ENCODE measurements at places on chromosomes 4 and X.

DNA sequence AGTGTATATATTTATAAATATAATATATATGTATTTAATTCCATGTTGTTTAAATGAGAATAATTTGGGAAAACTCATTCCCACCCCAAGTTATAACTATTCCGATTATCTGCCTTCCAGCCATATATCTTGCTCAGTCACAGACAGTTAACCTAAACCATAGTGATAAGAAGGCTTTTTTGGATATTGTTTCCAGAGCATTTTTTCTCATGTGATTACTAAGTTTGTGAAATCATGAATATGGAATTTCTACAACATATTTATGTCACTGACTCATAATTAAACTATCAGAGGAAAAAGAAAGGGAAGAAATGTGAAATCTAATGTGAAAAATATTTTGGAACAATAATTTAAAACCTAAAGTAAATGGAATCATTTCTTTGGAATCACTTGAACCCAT, 1163.5 kb upstream of the PABPC4L start:
- no peak for DNase-seq

GRCh38 chrX:43974741-43975465, 1.7 kb upstream of the NDP start:
- no peak for DNase-seq

- no peak for DNase-seq
These were observed 1039.1 kb upstream of the TENM3 start for GRCh38 chr4:181204109-181204508.

DNA sequence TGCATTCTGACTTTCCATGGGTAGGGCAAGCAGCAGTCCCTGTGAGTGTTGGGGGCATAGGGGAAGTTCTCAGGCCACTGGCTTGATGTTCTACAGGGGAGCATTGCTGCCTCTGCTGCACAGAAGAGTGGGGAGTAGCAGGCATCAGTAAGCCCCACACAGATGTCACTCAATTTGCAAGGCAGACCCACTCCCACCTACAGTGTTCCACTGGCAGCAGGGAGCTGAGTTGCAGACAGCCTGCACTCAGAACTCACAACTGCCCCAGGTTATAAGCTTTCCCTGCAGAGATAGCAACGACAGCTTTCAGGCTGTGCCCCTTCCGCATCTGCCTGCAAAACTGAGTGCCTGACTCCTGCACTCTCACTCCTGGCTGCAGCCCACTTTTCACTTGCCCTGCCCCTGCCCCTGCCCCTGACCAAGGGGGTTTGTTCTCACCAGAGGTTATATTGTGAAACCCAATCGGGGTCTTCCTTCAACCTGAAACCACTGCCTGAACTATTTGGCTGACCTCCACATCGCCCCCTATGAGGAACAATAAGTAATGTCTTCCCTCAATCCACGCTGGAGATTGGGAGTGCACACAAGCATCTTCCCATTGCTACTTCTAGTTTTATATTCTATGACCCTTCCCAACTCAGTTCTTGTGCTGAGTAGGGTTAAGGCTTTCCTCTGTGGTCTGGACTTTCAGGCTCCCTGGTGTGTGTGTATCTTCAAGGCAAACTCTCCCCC, 227.4 kb upstream of the CXorf51B start:
- DNase-seq = no peak

DNA sequence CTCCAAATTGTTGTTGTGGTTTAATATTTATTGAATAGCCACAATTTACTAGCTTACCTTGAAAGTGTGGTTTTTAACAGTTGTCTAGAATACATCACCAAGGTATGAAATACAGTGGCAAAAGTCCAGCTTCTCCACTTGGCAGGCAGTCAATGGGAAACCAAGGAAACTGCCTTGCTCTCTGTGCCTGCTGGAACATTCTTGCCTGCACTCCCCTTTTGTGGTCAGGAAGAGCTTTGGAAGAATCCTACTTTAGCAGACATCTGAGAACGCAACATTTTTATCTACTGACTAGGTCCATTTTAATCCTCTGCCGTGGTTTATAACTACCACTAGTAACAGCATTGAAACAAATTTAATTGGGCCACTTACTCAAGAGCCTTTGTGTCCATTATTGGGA, 64.5 kb downstream of the TENM3 start:
- DNase-seq = no peak

- no peak for DNase-seq
These were observed 37.6 kb downstream of the PHKA1 start for GRCh38 chrX:72676465-72676864.

DNA sequence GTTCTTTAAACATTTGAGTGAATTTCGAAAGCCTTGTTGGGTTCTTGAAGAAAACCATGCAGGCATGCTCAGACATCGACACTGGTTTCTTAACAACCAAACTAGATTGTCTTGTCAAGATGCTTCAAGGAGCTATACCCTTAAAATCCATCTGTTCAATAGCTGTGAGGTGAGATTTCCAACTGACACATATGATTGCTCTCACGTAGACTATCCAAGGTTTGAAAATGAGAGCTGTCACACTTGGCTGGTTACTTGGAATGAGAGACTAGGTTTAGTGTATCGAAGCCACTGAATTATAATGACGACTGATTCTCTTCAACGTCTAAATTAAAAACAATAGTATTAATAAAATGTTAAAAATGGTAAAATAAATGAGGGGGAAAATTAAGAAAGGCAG, 2725.5 kb downstream of the ARAP2 start:
- no peak for DNase-seq

GRCh38 chr4:83617371-83618035, 81.6 kb downstream of the GPAT3 start:
- no peak for DNase-seq

- DNase-seq = peak; percentile 80
These were observed 15.6 kb upstream of the BBS12 start for GRCh38 chr4:122716825-122717448.

GRCh38 chr4:78542373-78542772, 9.2 kb upstream of the ANXA3 start:
- DNase-seq = no peak

GRCh38 chrX:78658845-78659744, at the start of gene RTL3:
Gene RTL3, minus strand, starts transcription at chrX:78659328. Its CDS starts 908 bp downstream, at chrX:78658420.
- no peak for DNase-seq

- DNase-seq = no peak
These were observed 273.9 kb downstream of the BCOR start for GRCh38 chrX:39823854-39824253.

GRCh38 chrX:23503835-23504539, 163.3 kb upstream of the PRDX4 start:
- no peak for DNase-seq

DNA sequence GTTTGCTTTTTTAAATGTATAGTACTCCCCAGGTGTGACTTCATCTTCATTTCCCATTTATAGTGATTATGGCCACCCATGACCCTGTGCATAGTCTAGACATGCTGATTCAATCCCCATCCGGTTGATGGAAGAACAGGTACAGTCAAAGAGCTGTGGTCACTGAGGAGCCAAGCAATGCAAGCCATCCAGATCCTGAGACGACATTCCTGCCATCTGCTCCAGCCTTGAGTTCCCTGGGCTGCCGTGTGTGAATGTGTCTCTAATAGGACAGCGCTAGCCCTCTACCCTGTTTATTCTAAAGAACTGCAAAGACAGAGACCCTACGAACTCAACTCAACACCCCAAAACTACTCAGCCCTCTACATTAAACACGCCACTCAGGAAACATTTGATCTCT, 1.7 kb downstream of the KCNIP4 start:
- DNase-seq = no peak

- DNase-seq = no peak
These were observed 33.1 kb downstream of the ENPEP start for GRCh38 chr4:110508827-110509710.

DNA sequence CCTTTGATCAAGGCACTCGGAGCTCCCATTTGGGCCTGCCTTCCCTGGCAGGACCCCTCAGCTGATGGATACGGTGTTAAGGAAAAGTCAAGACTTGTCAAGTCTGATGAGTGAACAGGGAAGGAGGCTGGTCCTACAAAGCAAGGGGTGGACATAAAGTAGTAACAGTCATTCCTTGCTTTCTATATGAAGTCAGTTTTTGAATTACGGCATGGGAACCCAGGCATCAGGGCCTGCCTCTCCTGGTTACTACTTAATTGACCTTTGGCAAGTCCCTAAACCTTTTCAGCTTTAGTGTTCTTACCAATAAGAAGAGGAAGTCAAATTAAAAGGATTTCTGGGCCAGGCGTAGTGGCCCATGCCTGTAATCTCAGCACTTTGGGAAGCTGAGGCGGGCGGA, 7.0 kb downstream of the CHST7 start:
- no peak for DNase-seq

DNA sequence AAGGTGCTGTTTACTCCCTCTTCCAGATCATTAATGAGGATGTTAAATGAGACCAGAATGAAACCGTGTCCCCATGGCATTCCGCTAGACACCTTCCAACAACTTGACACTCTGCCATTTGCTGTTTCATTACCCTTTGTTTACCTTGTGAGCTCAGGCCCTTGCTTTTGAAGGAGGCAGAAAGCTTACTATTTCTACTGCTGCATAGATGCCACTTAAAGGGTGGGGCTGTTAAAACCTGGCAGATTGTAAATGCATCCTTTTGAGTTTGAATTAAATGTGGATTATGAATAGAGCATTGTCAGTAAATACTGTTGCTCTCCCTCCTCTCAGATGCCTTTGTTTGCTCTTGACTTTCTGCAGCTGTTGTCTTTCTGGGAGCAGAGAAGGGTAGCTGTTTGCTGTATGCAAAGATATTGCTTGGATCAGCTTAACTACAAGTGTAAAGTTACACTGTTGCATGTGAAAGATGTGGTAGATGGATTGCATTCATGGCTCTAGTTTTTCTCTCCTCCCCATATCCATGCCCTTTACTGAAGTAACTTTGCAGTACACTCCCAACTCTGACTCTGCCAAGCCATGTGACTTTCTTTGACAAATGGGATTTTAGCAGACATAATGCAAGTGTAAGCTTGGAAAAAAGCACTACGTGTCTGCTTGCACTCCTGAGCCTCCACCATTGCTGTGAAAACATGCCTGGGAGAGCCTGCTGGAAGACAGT, 75.0 kb upstream of the DHX15 start:
- no peak for DNase-seq

DNA sequence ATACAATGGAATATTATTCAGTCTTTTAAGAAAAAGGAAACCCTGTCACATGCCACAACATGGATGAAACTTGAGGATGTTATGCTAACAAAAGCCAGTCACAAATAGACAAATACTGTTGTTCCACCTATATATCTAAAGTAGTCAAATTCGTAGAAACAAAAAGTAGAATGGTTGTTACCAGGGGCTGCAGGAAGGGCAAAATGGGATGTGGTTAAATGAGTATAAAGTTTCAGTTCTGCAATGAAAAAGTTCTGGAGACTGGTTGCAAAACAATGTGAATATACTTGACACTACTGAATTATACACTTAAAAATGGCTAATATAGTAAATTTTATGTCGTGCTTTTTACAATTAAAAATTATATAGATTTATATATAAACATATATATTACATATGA, 12.2 kb downstream of the SPOCK3 start:
- DNase-seq = no peak

GRCh38 chrX:125533352-125533751, 213.7 kb downstream of the TEX13C start:
- no peak for DNase-seq

DNA sequence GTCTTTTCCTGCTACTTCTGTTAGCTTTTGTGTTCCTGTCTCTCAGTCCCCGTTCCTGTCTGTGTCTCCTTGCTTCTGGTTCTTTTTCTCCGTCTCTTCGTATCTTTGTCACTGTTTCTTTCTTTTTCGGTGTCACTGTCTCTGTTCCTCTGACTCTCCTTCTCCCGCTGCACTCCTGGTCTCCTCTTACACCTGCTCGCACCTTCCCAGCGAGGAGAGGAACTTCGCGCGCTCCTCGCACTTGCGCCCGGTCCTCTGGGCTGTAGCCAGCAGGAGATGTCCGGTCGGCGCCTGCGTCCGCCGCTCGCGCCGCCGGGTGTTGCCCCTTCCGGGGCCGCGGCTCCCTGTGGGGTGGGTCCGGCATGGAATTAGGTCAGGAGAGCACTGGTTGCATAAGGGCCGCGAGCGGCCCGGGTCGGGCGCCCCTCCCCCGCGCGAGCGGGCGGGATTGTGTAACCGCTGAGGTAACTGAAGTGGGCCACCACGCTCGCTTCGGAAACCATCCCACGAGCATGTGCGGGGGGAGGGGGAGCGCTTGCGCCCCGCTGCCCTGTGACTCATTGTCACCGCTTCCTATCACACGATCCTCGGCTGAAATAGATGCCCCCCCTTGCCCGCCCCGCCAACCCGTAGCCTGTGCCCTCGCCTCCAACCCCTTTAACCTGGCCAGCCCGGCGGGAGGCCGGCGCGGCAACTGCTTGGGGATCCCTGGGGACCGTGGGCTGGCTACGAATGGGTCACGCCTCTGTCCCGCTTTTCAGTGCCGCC, 1.6 kb downstream of the LONRF3 start:
- DNase-seq = peak; percentile 73

GRCh38 chr4:52201715-52202114, 150.6 kb downstream of the SPATA18 start:
- no peak for DNase-seq

DNA sequence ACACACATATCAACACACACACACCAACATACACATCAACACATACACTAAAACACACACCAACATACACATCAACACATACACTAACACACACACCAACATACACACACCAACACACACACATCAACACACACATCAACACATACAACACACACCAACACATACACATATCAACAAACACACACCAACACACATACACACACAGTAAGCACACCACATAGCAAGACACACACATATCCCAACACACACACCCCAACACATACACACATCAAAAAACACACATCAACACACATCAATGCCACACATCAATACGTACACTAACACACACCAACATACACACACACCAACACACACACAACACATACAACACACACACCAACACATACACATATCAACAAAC, 40.9 kb upstream of the MAN2B2 start:
- DNase-seq = no peak

GRCh38 chr4:91116861-91117260, 989.7 kb downstream of the CCSER1 start:
- no peak for DNase-seq

- DNase-seq = no peak
These were observed 4.4 kb upstream of the FAT1 start for GRCh38 chr4:186727977-186728519.

DNA sequence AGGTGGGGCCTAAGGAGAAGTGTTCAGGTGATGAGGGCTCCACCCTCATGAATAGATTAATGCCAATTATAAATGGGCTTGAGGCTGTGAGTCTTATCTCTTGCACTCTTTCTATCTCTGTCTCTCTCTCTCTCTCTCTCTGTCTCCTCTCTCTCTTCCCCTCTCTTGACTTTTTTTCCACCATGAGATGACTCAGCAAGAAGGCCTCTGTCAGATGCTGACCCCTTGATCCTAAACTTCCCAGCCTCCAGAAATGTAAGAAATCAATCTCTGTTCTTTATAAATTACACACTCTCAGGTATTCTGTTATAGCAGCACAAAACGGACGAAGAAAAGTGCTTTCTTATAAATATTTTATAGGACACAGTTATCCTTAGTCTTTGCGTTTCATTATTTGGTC, 184.9 kb upstream of the PCDH7 start:
- no peak for DNase-seq

GRCh38 chrX:20056704-20057103, 60.0 kb downstream of the MAP7D2 start:
- DNase-seq = no peak

GRCh38 chrX:24799565-24799964, 105.8 kb downstream of the POLA1 start:
- no peak for DNase-seq

- no peak for DNase-seq
These were observed 45.7 kb downstream of the ACOX3 start for GRCh38 chr4:8394806-8395205.

- no peak for DNase-seq
These were observed 68.8 kb downstream of the SEC24D start for GRCh38 chr4:118767109-118767508.

- no peak for DNase-seq
These were observed 2.8 kb downstream of the TMPRSS11D start for GRCh38 chr4:67880866-67881610.
